Eye (tissue), 1 donor: ENCODE measurements at places on chromosomes 13 and 19.

- peak; percentile 66 for DNase-seq
Observed at GRCh38 chr13:31859571-31859970, 120.2 kb downstream of the RXFP2 start.

DNA sequence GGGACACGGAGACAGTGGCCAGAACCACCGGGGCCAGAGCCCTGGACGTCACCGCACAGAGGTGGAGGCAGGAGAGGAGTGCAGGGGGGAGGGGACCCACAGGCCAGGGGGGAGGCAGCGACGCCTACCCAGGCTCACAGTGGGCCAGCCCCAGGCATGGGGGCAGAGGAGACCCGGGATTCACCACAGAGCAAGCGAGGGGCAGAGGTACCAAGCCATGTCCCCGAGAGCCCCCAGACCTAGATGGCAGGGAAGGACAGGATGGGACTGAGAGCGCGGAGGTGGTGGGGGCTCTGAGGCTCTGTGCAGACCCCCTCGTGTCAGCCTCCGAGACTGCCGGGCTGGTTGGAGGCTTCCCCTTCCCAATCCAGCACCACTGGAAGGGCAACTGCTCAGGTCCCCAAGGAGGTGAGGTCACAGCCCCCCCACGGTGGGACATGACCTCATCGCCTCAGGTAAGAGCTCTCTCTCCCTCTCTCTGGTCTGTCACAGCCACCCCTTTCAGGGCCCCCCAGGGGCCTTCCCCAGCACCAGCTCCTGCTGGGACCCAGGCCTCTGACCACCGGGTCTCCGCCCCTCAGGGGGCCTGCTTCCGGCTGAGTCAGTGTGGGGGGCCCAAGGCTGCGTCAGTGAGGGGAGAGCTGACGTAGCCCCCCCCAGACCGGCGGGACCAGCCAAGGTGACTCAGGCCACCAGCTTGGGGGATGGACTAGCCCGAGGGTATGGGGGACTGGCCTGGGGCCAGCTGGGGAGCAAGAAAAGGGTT is 2.2 kb upstream of the IL11 start:
- no peak for DNase-seq

- peak; percentile 35 for DNase-seq
Observed at GRCh38 chr13:101149735-101150384, 266.4 kb downstream of the NALCN start.

- DNase-seq = peak; percentile 90
Observed at GRCh38 chr19:54390942-54391577, 24.2 kb upstream of the TTYH1 start.

DNA sequence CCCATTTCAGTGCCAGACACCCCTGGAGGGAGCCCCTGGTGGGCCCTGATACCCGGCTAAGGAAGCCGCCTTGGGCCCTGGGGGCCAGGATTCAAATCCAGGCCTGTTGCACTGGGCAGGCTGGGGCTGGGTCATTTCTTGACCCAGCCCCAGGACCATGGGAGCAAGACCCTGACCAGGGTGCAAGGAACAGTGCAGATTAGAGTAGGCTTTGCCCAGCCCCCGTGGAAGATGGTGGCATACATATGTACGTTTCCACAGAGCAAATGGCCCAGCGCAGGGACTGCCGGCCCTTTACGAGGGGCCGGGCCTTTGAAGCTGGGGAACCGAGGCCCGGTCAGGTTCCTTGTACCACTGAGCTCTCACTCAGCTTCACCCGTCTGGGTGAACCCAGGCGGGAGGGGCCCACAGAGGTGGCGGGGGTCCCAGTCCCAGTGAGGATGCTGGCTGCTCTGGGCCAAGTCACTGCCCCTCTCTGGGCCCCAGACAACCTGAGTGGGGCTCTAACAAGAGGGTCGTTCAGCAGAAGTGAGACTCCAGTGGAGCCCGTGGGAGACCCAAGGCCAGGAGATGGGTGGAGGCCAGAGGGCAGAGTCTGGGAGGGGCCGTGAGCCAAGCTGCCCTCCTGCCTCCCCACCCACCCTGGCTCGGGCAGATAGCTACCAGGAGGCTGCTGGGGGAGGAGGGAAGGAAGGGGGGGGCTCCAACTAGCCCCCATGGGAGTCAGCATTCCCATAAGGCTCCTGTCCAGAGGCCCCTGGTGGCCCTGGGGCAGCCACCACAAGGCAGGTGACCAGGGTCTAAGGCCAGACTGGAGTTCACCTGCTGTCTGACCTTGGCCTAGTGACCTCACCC is 2.7 kb downstream of the MKNK2 start:
- no peak for DNase-seq

DNA sequence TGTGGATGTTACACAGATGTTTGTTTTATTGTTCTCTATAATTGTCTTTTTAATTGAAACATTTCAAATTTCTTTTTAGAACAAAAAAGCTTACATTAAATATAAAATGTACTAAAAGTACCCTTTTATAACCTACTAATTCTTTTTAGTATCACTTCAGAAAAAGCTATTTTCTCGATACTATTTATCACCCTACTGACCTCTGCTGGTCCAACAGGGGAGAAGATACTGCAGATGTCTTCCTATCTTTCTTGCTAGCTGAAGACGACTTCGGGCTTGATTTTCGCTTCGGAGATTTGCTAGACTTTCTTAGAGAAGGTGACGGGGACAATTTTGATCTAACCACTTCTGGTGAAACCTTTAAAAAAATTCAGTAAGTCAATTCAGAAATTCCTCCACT is 42.4 kb downstream of the ZC3H13 start:
- DNase-seq = peak; percentile 10

GRCh38 chr13:67829641-67830040 is 599.5 kb upstream of the PCDH9 start:
- no peak for DNase-seq

DNA sequence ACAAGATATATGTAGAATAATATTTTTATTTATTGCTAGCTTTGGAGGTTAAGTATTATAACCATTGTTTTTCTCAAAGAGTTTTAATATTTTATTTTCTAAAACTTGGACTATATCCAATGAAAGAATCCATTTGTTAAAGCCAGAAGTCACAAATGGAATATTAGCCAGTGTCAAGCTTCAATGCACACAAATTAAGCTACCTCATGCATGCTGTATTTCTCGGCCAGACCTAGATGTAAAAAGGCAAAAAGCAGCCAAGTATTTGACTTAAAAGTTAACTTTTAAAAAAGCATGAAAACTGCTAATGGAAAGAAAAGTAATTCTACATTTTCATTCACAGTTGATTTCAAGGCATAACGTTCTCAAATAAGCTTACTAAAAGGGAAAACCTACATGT is 160.0 kb upstream of the ATXN8OS start:
- peak; percentile 41 for DNase-seq

DNA sequence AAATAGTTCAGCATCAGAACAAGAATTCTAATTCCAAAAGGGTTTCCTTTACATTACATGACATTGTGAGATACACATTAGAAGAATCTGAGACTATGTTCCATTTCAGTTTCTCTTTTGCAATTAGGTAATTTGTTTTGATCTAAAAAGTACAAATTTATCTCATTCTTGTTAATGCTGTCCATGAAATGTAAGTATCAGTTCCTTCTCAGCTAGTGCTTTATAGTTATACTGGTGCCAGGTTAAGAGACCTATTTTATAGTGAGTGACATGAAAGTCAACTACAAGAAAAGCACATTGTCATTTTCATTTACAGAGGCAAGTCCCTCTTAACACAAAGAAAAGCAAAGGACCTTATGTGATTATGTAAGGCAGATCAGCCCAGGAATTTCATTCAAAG is 43.9 kb downstream of the RCBTB2 start:
- no peak for DNase-seq

GRCh38 chr13:94620286-94620896 is 18.7 kb downstream of the GPR180 start:
- DNase-seq = peak; percentile 62

- no peak for DNase-seq
Observed at GRCh38 chr19:55226788-55227187, 1.8 kb downstream of the TMEM86B start.

GRCh38 chr13:34124666-34125306 is 306.8 kb downstream of the RFC3 start:
- DNase-seq = peak; percentile 23

DNA sequence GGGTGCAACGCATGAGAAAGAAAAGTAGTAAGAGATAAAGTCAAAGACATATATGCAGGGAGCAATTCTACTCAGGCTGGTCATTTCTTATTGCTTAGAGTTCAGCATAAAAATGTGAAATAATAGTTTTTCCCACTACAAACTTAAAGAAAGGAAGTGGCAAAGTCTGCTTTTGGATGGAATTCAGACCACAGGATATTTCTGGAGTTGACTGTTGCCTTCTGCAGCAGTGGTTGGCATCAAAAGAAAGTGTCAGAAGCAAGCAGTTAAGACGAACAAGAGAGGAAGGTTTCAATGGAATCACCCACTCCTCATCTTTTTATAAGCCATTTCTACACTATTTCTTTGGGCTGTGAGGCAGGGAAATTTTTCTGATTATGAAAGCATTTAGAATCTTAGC is 36.2 kb upstream of the TRPC4 start:
- DNase-seq = no peak

DNA sequence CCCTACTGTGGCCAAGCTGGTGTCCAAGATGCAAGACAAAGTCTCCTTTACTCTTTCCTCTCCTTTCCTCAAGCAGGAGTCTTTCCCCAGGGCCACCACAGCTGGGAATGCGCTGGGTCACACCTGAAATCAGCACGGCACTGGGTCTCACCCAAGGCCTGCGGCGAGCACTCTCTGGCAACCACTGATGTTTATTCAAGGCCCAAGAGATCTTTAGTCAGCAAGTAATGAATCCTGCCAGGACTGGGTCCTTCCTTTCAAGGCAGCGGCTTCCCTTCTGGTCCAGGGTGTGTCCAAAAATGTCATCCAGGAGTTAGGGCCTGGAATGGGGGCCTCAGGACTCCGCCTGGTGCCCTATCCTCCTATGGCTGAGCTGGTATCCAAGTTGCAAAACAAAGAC is 24.1 kb downstream of the BLOC1S3 start:
- no peak for DNase-seq

GRCh38 chr13:74115133-74115532 is 19.1 kb downstream of the KLF12 start:
- DNase-seq = no peak

- DNase-seq = no peak
Observed at GRCh38 chr19:14002571-14003250, 3.4 kb downstream of the RFX1 start.

- peak; percentile 60 for DNase-seq
Observed at GRCh38 chr13:71870100-71870499, 3.1 kb upstream of the DACH1 start.

GRCh38 chr13:90806016-90806615 is 541.4 kb upstream of the MIR17HG start:
- peak; percentile 45 for DNase-seq

DNA sequence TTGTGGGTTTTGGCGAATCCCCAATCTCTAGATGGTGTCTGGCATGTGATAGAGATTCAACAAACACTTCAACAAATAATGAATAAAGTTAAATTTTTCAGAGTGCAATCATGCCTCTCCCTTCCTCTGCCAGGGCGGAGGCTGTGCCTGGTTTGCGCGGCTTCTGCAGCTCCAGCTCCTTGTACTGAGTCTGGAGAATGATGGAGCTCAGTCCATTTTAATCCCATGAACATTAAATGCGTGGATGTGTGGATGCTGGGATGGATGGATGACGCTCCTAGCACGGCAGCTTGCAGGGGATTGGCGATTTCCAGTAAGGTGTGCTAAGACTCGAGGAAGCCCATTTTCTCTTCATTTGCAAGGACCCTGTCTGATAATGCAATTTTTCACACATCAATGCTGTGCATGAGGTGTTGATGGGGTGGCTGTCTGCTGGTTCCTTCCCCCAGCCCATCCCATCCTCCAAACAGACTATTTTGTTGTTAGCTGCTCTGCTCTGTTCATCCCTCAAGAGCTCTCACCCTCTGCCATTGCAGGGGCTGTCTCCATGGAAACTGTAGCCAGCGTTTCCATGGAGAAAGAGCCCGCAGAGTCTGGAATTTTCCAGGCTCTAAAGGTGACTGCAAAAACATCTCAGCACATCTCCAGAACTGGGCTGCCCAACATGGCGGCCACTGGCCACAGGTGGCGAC is 92.6 kb upstream of the PEG3 start:
- DNase-seq = peak; percentile 62

GRCh38 chr19:8922591-8922990 is 87.6 kb downstream of the MUC16 start:
- DNase-seq = no peak

DNA sequence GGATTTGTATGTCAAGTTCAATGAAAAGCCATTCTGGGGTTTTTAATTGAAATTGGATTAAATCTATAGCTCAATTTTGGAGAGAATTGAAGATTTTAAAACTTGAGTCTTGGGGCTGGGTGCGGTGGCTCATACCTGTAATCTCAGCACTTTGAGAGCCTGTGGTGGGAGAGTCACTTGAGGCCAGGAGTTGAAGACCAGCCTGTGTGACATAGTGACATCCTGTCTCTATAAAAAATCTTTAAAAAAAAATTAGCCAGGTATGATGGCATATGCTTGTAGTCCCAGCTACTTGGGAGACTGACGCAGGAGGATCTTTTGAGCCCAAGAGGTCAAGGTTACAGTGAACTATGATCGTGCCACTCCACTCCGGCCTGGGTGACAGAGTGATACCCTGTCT is 41.2 kb downstream of the VAV1 start:
- DNase-seq = no peak

DNA sequence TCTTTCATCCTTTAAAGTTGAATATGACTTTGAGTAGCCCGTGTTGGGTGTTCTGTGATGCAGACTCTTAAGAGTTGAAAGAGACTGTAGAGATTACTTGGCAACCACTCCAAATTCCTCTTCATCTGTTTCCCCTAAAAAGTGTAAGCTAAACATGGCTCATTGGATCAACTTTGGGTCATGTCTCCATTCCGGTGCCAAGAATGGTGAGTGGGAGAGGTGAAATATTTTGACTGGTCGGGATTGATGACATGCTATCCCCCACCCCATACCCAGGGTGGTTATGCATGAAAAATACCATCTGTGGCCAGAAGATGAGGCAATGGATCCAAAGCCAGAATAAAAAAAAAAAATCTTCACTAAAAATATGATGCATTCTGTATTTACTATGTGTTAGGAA is 281.3 kb upstream of the SOX21 start:
- DNase-seq = no peak

DNA sequence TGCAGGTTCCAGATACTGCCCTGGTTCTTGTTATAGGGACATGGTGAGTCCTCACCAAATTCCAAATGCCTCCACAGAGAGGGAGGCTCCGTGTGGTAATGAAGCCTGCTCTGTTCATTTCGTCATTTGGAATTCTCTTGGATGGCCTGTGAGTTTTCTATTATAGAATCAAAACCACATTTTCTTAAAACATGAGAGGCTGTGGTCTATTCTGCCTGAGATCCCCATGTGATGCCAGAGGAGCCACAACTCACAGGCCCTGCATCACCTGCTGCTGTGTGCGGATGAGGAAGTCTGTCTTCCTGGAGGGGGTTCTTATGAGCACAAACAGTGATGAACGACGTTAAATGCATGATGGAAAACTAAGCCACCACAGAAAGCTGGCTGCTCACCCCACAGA is 264.4 kb downstream of the UQCRFS1 start:
- DNase-seq = no peak

DNA sequence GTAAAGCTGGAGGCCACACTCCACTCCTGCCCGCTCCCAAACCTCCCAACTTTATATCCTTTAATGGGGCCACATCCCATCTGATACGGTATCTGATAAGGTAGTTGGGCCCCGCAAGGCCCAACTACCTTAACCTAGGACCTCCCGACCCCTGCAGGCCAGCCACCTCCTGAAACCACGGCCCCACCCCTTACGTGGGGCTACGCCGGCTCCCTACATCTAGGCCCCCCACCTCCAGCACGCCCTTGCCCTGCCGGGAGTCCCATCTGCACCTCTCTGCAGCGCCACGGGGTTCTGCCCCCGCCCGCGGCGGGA is 2.2 kb downstream of the IGFLR1 start:
- no peak for DNase-seq
